Mesothelial cell of epicardium (in vitro differentiated cells): ENCODE measurements at places on chromosomes 6 and 20.

DNA sequence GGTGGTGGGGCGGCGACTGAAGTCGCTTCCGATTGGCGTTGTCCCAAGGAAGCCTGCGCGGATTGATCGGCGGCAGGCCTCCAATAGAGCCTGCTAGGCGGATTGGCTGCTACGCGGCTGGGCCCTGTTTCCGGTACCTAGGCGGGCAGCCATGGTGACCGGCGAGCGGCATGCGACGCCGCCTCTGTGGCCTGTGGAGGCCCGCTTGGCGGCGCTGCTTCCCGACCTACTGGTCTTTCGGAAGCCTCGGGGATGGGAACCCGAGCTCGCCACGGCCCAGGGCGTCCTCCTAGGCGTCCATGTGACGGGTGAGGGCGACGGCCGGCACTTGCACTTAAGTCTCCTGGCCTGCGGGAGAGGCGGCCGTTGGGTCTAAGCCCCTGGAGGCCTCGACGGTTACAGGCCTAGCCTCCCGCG is 28.1 kb downstream of the NFYA start:
- no peak for DNase-seq

GRCh38 chr20:58721951-58722778 is 29.6 kb downstream of the NPEPL1 start:
- DNase-seq = peak; percentile 21

DNA sequence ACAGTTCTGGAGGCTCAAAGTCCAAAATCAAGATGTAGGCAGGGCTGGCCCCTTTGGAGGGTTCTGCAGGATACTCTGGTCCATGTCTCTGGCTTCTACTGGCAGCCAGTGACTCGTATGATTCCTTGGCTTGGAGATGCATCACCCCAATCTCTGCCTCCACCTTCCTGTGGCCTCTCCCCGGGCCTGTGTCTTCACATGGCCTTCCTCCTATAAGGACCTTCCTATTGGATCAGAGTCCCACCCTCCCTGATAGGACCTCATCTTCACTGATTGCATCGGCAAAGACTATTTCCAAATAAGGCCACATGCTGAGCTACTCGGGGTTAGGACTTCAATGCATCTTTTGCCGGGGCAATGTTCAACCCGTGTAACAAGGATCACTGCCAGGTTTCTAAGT is 509.0 kb downstream of the CD83 start:
- no peak for DNase-seq

DNA sequence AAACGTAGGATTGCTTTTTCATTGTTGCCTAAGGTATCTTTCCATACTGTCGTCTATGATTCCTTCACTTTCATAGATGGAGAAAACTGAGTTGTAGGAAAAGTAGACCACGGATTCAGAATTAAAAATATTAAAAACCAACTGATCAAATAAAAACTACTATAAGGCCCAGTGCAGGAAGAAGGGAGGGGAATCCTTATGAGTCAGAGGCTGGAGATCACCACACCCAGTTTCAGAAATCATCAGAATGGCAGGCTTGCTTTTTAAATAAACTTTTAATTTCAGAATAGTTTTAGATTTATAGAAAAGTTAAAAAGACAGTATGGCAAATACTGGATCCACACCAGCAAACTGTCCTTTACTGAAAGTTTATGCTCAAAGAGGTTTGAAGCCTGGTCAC is 32.0 kb upstream of the POPDC3 start:
- no peak for DNase-seq

DNA sequence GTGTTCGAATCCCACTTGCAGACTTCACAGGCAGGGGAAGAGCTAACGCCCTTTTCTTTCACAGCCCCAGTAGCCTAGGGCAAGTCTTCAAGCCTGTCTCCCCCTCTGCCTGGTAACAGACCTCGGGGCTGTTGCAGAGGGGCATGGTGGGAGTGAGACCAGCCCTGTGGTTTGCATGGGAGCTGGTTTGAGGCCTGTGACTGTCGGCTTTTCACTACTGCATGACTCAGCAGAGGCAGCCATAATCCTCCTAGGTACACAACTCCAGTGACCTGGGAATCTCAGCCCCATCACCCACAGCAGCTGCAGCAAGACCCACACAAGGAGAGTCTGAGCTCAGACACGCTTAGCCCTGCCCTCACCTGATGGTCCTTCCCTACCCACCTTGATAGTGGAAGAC is 55.3 kb upstream of the POPDC3 start:
- DNase-seq = no peak

- DNase-seq = no peak
Measured at GRCh38 chr20:37898233-37899104, 4.5 kb upstream of the VSTM2L start.

GRCh38 chr6:26017632-26017966 is 55.0 kb downstream of the TRIM38 start:
- no peak for DNase-seq

DNA sequence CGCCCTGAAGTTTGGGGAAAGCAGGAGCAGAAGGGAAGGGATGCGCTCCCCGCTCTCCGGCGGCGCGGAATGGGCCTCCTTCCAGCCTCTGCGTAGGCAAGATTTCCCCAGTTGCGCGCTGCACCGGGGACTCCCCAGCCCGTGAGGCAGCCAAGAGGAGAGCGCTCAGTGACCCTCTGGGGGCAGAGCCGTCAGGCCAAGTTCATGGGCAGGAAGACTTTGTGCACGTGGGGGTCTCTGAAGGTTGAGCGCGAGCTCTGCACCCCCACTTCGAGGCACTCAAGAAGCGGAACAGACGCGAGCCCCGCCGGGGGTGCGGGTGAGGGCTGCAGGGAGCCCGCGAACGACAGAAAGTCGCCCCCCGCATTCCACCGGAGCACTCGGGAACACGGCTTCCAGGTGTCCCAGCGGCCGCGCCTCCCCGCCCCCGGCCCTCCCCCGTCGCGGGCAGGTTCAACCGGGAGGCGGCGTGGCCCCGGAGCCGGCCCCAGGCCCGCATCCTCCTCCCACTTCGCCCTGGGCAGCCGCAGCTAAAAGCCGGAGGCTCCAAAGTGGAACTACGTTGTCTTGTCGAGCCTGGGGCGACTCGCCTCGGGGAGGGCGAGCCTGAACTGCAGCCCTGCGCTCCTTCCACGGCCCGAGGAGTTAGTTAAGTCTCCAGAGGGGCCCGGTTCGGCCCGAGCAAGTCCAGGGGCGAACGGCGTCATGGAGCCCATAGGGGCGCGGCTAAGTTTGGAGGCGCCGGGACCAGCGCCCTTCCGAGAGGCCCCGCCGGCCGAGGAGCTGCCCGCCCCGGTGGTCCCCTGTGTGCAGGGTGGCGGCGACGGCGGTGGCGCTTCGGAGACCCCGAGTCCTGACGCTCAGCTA is at the start of gene PPP1R3G:
Gene PPP1R3G (plus strand): TSS at position 561 of the 867 bp plus-strand sequence. CDS start 145 bp downstream, at position 706.
- peak; percentile 56 for DNase-seq

DNA sequence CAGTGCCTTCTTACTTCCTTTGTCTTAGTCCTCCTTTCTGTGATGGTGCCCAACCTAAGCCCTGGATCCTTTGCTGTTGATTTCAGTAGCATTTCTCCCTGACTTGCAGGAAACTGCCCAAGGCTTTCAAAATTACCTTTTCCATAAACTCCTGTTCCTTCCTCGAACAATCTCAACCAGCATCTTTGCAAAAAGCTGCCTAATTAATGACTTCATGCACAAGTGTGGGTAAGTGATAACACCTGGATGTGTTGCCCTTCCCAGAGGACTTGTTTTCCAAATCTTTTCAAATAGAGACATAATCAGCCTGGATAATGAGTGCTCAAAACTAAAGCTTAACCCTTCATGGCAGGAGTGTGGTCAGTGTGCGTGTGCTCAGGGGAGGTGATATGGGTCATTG is 118.0 kb downstream of the PCSK2 start:
- DNase-seq = no peak

DNA sequence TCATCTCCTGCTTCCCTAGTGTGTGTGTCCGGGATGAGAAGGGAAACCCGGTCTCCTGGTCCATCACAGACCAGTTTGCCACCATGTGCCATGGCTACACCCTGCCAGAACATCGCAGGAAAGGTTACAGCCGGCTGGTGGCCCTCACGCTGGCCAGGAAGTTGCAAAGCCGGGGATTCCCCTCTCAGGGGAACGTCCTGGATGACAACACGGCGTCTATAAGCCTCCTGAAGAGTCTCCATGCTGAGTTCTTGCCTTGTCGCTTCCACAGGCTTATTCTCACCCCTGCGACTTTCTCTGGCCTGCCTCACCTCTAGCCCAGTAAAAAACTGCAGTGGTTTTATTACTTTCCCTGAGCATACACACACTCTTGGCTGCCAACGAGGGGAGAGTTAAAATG is 23.9 kb upstream of the C6orf141 start:
- no peak for DNase-seq

DNA sequence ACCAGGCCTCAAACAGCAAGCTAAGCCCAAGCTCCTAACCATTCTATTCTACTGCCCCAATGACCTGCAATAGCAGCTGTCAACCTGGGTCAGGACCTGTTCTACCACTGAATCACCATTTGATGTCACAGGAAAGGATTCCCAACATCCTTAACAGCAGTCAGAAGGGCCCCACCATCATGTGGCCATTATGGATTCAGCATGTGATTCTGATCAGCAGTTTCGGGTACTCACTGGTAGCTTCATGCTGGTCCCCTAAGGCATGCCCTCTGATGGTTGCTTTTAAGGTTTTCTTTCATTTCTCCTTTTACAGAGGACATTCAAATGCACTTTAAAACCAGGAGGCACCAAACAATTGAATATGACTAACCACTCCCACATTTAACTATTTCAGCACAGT is 37.3 kb upstream of the MAP7 start:
- DNase-seq = no peak
